Testis (tissue), 5 donors: ENCODE measurements at places on chromosomes 5 and 9.

DNA sequence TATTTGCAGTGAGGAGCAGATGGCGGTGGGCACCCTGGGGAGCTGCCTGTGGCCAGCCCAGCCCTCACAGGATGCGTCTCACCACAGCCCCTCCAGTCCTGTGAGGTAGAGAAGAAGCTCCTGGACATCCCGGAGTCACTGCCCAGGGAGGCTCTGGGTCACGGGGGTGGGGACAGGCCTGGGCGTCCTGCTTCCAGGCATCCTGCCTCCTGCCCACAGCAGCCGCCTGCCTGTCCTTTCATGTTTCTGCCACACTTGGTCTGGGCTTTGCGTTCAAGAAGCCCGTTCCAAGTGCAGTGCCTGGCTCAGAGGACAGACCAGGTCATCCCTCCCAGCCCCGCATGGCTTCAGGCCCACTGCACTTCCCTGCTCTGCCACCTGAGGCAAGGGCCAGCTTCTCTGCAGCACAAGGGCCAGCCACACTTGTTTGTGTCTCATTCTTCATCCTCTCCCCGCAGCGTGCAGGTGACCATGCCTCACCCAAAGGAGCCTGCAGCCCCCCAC, 38.2 kb downstream of the ZDHHC11B start:
- no peak overlapping the region for H3K27ac ChIP-seq
- no peaks in the 10 kb centered on the region for H3K4me1 ChIP-seq
- H3K36me3 ChIP-seq, result no peaks in the 10 kb centered on the region
- H3K27me3 ChIP-seq, result no peaks in the 10 kb centered on the region
- no peak for DNase-seq
- no peak overlapping the region for H3K4me3 ChIP-seq

- no peaks in the 10 kb centered on the region for H3K27me3 ChIP-seq
- H3K27ac ChIP-seq, result no peak overlapping the region
- DNase-seq, result no peak
- H3K4me3 ChIP-seq, result no peak overlapping the region
Observed at GRCh38 chr9:2725126-2725525, 7.8 kb downstream of the KCNV2 start.

DNA sequence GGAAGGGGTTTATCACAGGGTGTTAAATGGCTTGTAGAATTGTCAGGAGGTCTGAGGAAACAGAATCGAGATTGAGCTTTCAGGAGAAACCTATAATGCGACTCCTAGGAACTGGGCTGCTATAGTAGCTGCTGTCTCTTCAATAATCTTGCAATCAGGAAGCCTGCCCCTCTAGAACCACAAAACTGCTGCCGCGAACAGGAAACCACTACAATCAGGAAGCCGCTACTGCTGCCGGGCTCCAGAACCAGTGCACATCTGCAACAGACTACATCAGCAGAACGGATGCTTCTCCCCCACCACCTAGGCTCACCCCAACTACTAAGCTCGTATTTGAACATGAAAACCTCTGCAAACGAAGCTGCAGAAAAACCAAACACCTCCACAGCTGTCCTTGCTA, 31.6 kb downstream of the TNFSF8 start:
- no peaks in the 10 kb centered on the region for H3K4me1 ChIP-seq
- H3K27ac ChIP-seq, result no peak overlapping the region
- no peak overlapping the region for H3K4me3 ChIP-seq
- peak; percentile 27 for DNase-seq

DNA sequence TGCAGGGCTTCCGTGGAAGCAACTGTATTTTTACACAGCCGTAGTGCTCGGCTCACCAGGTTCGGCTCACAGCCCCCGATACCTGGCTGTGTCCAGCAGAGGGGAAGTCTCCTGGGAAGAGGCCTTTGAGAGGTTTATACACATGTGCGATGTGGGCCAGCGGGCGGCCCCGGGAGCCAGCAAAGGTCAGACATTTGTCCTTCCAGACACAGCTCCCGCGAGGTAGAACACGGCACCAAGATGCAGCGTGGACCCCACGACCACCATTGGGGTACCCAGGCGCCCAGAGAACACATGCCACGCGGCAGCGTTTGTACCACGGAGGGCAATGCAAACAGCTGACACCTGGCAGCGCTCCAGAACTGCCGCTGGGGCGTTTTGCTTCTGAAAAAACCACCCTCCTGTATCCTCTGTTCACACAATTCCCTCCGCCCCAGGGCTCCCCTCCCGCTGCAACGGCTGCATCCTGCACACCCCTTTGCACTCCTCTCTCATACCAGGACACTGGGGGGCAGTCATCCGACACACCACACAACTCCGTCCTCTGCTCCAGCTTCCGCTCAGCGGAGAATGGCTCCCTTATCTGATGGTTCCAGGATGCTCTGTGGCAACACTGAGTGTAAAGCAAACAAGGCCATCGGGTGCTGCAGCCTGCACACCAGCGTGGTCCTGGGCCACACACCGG, 235.3 kb downstream of the SYK start:
- H3K36me3 ChIP-seq, result no peaks in the 10 kb centered on the region
- H3K4me3 ChIP-seq, result no peak overlapping the region
- H3K27ac ChIP-seq, result no peak overlapping the region
- H3K4me1 ChIP-seq, result peaks cover 15% of the 10 kb centered on the region
- DNase-seq, result peak; percentile 89
- H3K27me3 ChIP-seq, result no peaks in the 10 kb centered on the region

- H3K4me3 ChIP-seq, result no peak overlapping the region
- no peaks in the 10 kb centered on the region for H3K4me1 ChIP-seq
- no peak for DNase-seq
- no peaks in the 10 kb centered on the region for H3K36me3 ChIP-seq
- no peaks in the 10 kb centered on the region for H3K27me3 ChIP-seq
Observed at GRCh38 chr9:35136866-35137265, 21.2 kb upstream of the ATOSB start.

DNA sequence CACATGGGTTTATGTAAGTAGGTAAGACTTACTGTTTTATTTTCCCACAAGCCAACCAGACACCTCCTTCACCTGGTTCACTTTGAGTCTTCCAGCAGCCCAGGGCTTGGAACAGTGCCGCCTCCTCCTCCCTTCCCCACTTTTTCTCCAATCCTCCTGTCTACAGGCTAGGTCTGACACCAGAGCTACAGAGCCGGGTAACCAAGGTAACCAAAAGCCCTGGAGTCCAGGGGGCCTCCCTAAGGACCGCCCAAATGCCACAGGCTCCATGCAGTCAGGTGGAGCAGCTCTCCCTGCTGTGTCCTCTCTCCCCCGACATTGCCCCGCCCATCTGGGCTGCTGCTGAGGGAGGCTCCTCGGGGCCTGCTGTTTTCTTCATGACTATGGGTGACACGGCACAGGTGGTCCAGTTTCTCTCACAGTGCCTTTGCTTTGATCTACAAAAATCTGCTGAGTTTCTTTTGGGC, 138.0 kb upstream of the EFNA5 start:
- H3K27me3 ChIP-seq, result no peaks in the 10 kb centered on the region
- H3K27ac ChIP-seq, result no peak overlapping the region
- no peak overlapping the region for H3K4me3 ChIP-seq
- no peaks in the 10 kb centered on the region for H3K36me3 ChIP-seq
- H3K4me1 ChIP-seq, result no peaks in the 10 kb centered on the region

- H3K36me3 ChIP-seq, result no peaks in the 10 kb centered on the region
- no peaks in the 10 kb centered on the region for H3K27me3 ChIP-seq
- H3K27ac ChIP-seq, result no peak overlapping the region
- no peak overlapping the region for H3K4me3 ChIP-seq
Observed at GRCh38 chr5:56802205-56802604, 13.1 kb upstream of the MAP3K1 start.

GRCh38 chr9:110125207-110125751, 82.7 kb downstream of the C9orf152 start:
- H3K36me3 ChIP-seq, result no peaks in the 10 kb centered on the region
- H3K27me3 ChIP-seq, result no peaks in the 10 kb centered on the region
- no peak overlapping the region for H3K4me3 ChIP-seq
- H3K4me1 ChIP-seq, result peaks cover 32% of the 10 kb centered on the region

GRCh38 chr9:85432599-85432998, 309.2 kb downstream of the AGTPBP1 start:
- no peak overlapping the region for H3K4me3 ChIP-seq
- H3K27ac ChIP-seq, result no peak overlapping the region

DNA sequence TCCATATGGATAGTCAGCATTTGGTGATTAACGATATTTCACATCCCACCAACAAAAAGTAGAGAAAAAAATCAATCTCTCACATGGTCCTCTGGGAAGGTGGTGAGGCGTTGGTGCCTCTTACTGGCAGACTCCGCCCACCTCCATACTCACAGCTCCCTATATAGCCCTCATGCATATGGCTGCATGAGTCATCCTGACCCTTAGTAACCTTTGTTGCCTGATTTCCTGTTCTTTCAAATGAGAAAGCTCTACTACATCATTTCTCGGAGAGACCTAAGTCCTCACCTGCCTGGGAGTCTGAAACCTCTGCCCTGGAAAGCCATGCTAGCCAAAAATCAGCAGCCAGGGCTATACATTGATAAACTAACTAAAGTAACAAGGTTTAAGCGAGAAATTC, 33.3 kb upstream of the ABCA1 start:
- no peaks in the 10 kb centered on the region for H3K36me3 ChIP-seq
- H3K4me3 ChIP-seq, result no peak overlapping the region
- no peak overlapping the region for H3K27ac ChIP-seq
- no peaks in the 10 kb centered on the region for H3K4me1 ChIP-seq
- no peaks in the 10 kb centered on the region for H3K27me3 ChIP-seq

DNA sequence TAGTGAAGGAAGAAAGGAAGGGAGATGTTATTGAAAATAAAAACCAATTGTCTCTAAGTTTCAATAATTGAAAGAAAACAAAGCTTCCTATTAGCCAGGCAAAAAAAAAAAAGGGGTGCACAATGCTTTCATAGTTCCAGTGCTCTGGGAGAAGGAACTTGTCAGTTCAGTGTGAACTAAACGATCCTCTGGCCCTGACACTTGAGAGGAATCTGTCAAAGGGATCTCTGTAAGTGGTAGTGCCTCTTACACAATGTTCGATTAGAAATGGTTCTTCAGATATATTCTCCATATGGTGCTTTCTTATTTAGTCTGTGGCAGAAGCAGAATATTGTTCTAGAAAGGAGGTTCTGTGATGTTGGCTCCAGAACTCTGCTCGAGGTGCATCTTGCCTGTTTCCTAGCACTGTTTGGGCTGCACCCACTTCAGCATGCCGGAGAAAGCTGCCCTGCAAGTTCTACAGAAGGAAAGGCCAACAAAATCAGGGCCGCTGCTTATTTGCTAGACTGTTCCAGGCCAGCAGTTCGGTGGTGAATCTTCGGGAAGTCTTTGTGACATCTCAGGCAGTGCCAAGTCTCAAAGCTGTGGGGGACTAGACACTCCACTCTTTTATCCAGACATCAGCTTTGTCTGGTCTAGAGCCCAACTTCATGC, 90.9 kb downstream of the PIK3R1 start:
- H3K4me3 ChIP-seq, result no peak overlapping the region
- H3K27ac ChIP-seq, result no peak overlapping the region
- H3K4me1 ChIP-seq, result no peaks in the 10 kb centered on the region
- no peaks in the 10 kb centered on the region for H3K27me3 ChIP-seq
- DNase-seq, result no peak

GRCh38 chr5:172097356-172097755, 90.7 kb downstream of the STK10 start:
- no peaks in the 10 kb centered on the region for H3K36me3 ChIP-seq
- no peaks in the 10 kb centered on the region for H3K27me3 ChIP-seq
- peak; percentile 67 for DNase-seq
- H3K4me1 ChIP-seq, result peaks cover 30% of the 10 kb centered on the region

DNA sequence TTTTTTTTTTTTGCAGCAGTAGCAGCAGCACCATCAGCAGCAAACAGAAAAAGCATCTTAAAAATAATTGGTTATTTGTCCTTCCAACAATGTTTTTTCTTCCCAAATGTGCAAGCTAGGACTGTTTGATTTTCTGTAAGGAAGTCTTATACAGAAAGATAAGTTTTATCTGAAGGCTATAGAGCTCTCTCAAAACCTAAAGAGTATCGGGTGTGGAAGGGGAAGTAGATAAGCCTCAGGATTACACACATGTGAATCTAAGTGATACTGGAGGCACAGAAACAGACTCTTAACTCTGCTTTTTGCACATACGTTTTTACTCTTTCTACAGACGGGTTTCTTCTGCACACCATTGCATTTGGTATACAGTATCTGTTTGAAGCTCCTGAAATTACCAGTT, 184.4 kb upstream of the FTMT start:
- H3K27me3 ChIP-seq, result no peaks in the 10 kb centered on the region
- no peak overlapping the region for H3K4me3 ChIP-seq
- no peaks in the 10 kb centered on the region for H3K36me3 ChIP-seq

DNA sequence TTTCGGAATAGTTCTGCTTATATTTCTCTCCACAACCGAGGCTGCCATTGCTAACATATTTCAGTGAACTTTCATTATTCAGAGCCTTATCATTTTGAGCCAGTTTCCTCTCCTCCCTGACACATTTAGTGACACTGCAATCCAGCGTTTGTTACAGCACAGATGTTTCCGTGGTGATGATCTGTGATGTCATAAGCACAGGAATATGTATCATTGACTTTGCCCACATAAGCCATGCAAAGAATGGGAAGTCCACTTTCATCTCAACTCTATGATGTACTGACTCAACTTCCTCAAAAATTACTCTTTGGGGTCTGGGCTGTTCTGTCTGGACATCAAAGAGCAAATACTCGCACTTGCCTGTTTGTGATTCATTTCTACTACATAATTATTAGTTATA, 291.8 kb downstream of the EBF1 start:
- H3K27me3 ChIP-seq, result no peaks in the 10 kb centered on the region
- H3K4me1 ChIP-seq, result no peaks in the 10 kb centered on the region
- DNase-seq, result no peak
- H3K36me3 ChIP-seq, result no peaks in the 10 kb centered on the region
- no peak overlapping the region for H3K4me3 ChIP-seq

DNA sequence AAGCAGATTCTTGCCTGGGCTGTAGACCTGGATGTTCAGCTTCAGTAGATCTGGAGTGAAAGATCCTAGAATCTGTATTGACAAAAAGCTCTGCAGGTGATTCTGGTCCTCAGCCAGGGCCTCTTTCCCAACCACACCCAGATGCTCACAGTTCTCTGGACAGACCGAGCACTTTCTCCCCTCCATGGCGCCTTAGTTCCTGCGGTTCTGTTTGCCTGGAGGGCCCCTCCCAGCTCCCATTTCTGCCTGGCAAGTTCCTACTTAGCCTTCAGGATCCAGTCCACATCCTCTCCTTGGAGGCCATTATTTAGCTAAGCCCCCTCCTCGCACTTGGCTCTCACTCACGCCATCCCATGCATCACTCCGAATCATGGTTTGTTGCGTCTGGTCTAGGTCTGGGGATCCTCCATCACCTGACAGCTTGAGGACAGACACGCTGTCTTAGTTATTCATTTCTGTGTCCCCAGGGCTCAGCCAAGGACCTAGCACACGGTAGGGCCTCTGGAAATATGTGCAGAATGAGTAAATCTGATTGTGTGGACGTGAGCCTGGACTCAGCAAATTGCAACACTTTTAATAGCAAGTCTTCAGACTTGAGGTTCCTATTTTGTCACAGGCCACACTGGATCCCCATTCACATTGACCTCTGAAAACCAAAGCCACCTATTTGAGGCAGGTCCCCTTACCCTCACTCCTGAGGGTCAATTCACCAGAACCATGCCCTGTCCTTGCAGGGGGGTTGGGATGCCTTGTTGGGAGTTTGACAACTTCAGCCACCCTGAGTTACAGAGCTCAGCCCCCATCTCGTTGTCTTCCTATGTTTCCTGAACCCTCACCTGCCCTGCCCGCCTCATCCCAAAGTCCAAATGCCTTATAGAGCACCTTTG, 50.7 kb downstream of the COL15A1 start:
- no peak overlapping the region for H3K27ac ChIP-seq
- no peaks in the 10 kb centered on the region for H3K36me3 ChIP-seq
- peak; percentile 9 for DNase-seq
